ENCODE measurements at places on chromosomes 1 and 21. TPM values are rescaled to one million over a fixed set of nuclear protein-coding genes. Genes with fewer than 3 reads are reported as not detected.

GRCh38 chr1:42730002-42730401 is 10.0 kb downstream of the CLDN19 start:
- no peak for DNase-seq

- DNase-seq: no peak
Measured at GRCh38 chr1:204335533-204335932, 24.2 kb downstream of the PLEKHA6 start.

DNA sequence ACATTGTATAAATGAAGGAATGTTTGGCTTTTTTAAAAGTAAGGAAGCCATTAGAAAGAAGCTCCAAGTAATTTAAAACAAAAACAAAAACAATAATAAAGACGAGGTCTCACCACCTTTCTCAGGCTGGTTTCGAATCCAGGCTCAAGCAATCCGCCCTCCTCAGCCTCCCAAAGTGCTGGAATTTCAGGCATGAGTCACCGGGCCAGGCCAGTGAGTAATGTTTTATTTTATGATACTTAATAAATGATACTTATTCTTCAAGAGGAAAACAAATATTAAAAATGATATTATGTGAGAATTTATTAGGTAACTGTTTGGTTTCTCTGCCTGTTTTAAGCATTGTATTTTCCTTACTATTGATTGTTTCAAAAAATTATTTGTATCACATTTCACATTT is 201.4 kb upstream of the BRINP3 start:
- DNase-seq: no peak

GRCh38 chr1:213484333-213484732 is 433.3 kb downstream of the RPS6KC1 start:
- DNase-seq: no peak

The HSPA6 gene
- 0.18 TPM for total RNA-seq

- DNase-seq: no peak
Measured at GRCh38 chr21:44337941-44338895, 972 bp downstream of the CFAP410 start.

The DENND1B gene
- 16.1 TPM for total RNA-seq

The OR10J1 gene
- total RNA-seq: not detected

The CCDC185 gene
- not detected for total RNA-seq

The AQP10 gene
- not detected for total RNA-seq

DNA sequence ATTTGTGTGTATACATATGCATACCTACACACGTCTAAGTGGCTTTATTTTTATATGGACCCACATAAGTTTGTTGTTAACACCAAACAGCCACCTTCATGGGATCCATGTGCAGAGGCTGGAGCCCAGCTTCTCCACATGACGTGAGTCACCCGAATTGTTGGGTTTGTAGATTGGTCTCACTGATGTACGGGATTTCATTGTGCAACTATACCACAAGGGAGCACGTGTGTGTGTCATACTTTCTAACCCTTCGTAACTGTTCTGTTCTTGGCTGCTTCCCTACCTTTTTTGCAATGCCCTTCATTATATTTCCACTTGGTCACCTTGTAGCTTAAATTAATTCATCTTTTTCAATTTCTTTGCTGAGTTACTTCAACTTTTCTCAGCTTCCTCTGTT is 21.0 kb downstream of the SPRTN start:
- no peak for DNase-seq

- peak; percentile 67 for DNase-seq
Measured at GRCh38 chr1:169119405-169119804, 12.9 kb downstream of the ATP1B1 start.

GRCh38 chr1:16286122-16286521 is 49.1 kb upstream of the CPLANE2 start:
- DNase-seq: no peak

GRCh38 chr1:228374711-228375577 is 31.7 kb downstream of the TRIM11 start:
- DNase-seq: no peak

GRCh38 chr1:71049951-71050598 is 2.5 kb upstream of the PTGER3 start:
- no peak for DNase-seq

DNA sequence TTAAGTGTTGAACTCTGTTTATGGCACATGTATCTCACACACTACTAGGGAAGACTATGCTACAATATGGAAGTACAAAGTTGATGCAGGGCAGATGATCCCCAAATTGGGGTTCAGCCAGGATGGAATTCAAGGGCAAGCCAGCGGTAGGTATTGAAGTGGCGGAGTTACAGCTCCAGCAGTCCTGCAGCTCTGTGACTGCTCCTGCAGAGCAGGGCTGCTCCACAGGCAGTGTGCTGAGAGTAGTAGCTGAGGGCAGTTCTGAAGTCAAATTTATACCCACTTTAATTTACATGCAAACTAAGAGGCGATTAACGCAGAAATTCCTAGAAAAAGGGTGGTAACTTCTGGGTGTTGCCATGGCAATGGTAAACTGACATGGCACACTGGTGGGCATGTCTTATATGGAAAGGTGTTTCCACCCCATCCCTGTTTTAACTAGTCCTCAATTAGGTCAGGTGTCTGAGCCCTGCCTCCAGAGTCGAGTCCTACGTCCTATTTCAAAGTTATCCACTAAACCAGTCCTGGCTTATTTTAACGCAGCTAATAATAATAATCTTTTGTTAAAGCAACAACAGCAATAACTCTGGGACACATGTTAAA is 20.6 kb upstream of the CENPF start:
- no peak for DNase-seq

The GSTM1 gene
- 26.8 TPM for total RNA-seq

DNA sequence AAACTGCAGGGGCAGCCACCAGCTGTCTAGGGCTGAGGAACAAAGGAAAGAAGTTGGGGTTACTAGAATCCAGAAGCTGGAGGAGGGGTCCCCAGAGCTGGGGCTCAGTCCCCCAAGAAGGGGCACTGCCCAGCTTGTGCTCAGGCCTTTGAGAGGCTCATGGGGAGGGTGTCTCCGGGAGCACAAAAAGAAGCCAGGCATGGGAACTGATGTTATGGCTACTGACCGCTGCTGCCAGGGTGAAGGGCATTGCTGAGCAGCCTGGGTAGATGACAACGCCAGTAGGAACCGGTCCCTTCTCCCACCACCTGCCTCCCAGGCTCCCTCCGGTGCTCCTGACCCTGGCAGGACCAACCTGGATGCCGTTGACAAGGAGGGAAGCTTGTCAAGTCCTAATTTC is 762.5 kb upstream of the TPTE start:
- no peak for DNase-seq

DNA sequence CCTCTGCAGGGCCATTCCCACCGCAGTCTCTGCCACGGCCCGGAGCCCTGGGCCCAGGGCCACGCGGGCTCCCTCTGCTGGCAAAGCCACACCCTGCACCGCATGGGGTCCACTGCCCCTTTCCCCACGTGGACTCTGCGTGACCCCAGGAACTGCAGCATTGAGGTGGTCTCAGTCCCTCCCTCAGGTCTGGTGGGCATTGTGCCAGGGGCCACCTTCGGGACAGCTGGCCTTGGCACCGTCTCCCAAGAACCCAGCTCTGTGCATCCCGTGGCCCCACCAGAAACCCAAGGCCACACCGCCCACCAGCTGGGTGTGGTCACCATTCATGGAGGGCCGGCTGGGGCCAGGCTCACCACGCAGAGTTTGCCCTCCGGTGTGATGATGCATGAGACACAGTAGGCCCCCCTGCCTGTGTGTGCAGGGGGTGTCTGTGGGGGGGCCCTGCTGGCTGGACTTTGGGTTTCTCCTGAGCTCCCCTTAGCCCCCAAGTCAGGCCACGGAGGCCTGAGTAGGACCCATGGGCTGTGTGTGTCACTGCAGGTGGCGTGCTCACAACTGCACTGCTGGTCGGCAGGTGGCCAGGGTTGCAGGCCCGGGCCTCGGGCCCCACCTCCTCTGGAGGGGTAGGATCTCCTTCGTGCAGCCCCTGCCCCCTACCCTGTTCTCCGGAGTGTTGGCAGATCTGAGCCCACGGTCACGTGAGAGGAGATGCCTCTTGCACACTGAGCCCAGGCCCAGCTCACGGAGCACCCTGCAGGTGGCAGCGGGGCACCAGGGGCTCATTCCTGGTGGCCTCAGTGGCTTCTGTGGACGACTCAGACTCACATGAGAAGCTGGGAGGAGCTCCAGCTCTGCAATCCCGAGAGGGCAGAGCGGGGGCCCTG is 5.8 kb downstream of the VWA1 start:
- peak; percentile 52 for DNase-seq

DNA sequence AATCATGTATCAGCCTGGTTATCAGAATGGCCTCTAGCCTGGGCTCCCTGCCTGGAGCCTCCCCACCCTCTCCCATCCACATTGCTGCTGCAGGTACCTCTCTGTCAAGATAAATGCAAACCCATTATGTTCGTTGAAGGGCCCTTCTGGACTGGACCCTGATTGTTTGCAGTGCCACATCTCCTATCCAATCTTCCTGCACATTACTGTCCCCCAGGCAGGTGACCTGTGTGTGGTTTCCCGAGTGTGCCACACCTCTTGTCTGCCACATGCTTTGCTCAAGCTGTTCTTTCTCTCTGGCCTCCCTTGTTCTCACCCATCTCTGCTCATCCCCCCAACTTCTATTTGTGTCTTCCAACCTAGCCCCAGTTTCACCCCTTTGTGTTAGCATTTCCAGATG is 32.4 kb downstream of the IER5 start:
- DNase-seq: no peak

The IFI44L gene
- total RNA-seq: 0.56 TPM

DNA sequence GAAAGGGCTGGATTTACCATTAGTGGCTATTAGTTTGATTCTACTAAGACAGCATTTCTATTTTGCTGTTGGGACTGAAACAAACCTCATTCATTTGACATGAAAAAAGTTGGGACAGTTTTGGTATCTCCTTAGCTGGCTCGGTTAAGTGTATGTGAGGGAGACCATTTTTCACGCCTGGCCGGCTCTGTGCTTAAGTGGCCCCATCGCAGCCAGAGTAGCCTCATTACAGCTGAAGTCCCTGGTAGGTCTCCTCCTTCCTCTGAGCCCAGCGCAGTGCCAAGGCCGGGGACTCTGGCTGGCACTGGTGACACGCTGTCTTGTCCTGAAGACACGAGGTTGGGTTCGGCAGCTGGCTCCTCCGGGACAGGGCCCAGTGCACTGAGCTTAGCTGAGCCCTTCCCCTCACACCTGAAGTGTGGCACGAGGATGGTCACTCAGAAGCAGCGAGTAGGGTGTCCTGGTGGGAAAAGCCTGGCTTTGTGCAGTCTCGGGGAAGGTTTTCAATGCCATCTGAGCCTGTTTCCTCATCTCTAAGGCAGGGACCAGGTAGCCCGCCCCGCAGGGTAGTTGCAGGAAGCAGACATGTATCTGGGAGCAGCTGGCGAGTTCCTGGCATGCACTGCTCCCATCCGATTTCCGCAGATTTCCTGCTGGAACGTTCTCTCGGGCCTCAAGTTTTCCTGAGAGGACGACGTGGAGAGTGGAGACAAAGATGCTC is 196.5 kb downstream of the DYRK1A start:
- DNase-seq: no peak

DNA sequence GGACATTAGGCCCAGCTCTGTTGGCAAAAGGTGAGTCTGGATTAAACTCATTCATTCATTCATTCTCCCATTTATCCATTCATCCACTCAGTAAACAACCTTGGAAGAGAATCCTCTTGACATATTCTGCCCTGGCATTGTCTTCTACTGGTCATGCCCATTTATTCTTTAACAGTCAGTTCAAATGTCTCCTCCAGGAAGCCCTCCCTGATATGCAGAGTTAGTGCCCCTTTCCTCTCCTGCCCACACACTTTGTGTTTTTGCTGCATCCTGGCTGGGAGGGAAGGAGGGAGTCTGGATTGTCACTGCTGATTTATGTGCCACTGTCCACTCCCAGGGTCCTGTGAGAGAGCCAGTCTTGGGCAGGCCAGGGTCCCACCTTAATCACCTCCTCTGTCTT is 600.3 kb downstream of the MATN1 start:
- DNase-seq: no peak

The LENEP gene
- not detected for total RNA-seq

The SLC2A5 gene
- not detected for total RNA-seq

DNA sequence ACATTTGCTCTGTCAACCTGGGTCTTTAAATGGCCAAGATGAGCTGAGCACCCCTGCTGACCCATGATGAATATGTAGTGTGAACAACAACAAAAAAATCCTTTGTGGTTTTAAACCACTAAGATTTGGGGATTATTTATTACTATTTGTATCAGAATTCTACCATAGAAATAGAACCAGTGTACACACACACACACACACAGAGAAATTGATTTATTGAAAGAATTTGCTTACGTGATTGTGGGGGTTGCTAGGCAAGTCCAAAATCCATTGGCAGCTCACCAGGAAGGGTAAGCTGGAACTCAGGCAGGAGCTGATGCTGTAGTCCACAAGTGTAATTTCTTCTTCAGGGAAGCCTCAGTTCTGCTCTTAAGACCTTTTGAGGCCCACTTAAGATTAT is 82.5 kb upstream of the MAP1LC3C start:
- no peak for DNase-seq

The UMODL1 gene
- 0.22 TPM for total RNA-seq

DNA sequence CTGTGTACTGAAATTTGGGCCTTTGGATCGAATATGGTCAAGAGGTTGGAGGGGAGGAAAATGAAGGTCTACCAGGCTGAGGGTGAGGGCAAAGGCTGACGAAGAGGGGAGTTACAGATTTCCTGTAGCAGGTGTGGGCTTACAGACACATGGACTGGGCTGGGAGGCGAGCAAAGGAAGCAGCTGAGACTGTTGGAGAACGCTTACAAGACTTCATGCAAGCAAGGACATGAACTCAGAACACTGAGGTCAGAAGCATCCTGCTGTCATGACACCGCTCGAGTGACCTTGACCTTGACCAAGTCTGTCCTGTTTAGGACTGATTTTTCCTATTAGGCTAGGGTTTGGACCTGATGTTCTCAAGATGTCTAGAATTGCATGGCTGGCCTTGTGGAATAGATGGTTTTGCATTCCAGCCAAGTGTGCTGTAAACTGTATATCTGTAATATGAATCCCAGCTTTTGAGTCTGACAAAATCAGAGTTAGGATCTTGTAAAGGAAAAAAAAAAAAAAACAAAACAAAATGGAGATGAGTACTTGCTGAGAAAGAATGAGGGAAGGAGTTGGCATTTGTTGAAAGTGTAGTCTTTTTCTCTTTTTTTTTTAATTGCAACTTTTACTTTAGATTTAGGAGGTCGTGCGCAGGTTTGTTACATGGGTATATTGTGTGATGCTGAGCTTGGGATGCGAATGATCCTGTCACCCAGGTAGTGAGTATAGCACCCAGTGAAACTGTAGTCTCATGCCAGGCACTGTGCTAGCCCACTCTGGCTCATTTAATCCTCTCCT is 5.8 kb downstream of the ELF3 start:
- DNase-seq: no peak
